ENCODE measurements at places on chromosomes 3 and 15. TPM values are rescaled to one million over a fixed set of nuclear protein-coding genes. Genes with fewer than 3 reads are reported as not detected.

- peak; percentile 66 for DNase-seq
Measured at GRCh38 chr15:61459785-61460707, 230.9 kb upstream of the RORA start.

KLF15 gene
- 0.03 TPM for total RNA-seq

SCAANT1 gene
- not detected for total RNA-seq

DNA sequence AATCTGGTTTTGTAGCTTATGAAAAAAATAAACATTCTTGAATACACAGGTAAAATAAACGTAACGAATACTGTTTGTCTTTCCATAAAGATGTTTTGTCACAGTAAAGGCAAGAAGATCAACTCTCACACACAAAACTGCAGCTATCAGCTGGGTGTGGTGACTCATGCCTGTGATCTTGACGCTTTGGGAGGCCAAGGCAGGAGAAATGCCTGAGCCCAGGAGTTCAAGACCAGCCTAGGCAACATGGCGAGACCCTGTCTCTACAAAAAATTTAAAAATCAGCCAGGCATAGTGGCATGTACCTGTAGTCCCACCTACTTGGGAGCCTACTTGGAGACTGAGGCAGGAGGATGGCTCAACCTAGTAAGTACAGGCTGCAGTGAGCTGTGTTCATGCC, 39.6 kb downstream of the CBLB start:
- DNase-seq: peak; percentile 17

- no peak for DNase-seq
Measured at GRCh38 chr3:36846406-36846805, 82.1 kb upstream of the DCLK3 start.
